ENCODE measurements at places on chromosomes 1 and 21.

- DNase-seq: no peak
Measured at GRCh38 chr1:9184749-9185148, 49.8 kb upstream of the H6PD start.

DNA sequence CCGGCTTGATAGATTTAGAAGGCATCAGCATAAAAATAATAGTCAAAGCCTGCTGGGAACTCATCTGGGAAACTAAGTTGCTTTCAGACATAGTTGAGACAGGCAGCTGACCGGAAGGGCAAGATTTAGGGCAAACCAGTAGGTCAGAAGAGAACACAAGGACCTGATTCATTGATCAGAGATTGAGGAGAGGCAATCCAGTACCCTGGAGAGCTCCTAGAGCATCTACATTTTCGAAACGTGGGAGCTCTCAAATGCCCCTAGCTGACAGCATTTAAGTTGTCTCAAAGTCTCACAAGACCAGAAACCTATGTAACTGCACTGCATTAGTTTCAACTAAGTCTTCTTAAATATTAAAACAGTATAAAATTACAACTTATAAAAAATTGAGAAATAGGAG, 22.9 kb upstream of the MTF2 start:
- DNase-seq: no peak

- no peak for DNase-seq
Measured at GRCh38 chr1:183830389-183830788, 25.5 kb downstream of the RGL1 start.

GRCh38 chr21:39581414-39581813, 31.3 kb upstream of the B3GALT5 start:
- DNase-seq: no peak

- no peak for DNase-seq
Measured at GRCh38 chr1:156124557-156125483, 10.3 kb downstream of the LMNA start.

DNA sequence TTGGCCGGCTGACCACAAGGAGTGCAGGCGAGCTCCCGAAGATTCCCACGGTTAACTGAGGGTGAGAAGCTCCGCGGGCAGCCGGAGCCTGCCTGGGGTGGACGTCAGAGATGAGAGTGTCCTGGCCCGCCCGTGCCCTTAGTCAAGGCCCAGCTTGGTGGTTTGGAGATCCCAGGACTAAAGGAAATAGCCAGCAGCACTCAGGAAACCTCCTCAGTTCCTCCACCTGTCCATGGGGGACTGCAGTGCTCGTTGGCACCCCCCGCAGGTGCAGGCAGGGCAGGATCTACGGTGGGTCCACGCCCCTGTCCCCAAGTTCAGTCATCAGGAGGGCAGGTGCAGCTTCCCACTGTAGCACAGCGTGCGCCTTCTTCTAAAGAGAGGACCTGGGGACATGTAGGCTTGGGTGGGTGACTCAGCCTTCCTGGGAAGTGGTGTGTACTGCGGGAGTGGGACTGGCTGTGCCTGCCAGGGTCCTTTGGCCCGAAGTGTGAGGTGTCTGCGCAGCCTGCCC, 32.5 kb downstream of the SLX9 start:
- DNase-seq: no peak

DNA sequence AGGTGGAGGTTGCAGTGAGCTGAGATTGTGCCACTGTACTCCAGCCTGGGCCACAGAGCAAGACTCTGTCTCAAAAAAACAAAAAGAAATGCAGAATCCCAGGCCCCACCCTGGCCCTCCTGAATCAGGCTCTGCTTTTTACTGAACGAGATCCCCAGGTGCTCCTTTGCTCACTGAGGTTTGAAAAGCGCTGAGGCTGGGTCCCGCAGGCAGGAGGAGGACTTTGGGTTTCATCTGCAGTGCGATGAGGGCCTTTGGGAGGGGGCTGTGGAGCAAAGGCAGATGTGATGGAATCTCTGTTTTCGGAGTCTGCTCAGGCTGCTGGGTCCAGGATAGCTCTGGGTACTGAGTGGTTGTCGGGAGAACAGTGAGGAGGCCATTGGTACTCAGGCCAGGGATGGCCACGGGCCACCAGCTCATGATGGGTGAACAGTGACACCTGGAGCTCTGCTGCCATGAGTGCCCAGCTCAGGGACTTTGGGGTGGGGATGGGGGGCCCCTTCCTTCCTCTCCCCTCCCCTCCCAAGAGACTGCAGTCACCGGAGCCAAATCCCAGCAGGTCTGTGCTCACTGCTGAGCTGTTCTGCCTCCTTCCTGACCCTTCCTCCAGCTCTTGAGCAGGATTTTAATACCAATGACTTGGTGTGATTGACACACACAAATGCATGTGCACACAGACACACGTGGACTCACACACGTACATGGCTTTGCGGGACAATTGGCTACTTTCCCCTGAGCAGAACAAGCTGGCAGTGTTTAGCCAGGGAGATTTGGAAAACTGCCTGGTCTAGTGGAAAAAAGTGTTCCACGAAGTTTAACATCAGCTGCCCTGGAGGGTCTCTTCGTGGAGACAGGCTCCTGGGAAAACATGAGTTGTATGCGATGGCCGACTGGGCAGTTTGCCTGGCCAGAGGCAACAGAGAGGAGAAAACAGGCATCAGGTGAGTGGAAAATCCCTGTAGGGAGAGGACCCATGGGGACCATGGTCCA, 3.6 kb upstream of the DHRS3 start:
- DNase-seq: no peak

- no peak for DNase-seq
Measured at GRCh38 chr1:164659621-164660411, 100.8 kb downstream of the PBX1 start.

DNA sequence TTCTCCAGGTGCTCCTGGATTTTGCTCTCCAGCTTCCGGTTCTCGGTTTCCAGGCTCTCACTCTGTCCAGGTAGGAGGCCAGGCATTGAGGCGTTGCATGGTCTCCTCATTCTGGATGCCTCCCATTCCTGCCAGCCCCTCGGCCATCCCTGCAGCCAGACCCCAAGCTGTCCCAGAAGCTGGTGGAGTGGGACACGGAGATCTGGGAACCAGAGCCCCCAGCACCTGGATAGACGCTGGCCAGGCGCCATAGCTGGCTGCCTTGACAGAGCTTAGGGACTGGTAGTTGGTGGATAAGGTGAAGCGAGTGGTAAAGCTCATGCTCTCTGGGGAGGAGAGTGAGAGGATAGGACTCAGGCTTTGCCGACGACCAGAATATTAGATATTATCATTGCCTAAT, 29.6 kb downstream of the RAP1A start:
- no peak for DNase-seq

DNA sequence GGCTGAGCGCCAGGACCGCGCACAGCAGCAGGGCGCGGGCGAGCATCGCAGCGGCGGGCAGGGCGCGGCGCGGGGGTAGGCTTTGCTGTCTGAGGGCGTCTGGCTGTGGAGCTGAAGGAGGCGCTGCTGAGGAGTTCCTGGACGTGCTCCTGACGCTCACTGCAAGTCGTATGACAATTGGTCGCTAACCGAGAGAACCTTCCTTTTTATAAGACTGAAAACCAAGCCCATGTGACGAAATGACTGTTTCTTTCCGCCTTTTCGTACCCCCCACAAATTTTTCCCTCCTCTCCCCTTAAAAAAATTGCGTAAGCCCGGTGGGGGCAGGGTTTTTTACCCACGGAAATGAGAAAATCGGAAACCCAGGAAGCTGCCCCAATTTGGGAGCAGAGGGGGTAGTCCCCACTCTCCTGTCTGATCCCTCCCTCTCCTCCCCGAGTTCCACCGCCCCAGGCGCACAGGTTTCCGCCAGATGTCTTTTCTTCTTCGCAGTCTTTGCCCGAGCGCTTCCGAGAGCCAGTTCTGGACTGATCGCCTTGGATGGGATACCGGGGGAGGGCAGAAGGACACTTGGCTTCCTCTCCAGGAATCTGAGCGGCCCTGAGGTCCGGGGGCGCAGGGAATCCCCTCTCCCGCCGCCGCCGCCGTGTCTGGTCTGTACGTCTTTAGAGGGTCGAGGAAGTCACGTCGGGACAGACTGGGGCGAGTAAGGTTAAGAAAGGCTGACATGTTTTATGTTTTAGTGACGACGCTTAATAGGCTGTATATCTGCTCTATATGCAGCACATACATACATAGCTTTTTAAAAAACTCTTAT, at the start of gene PTGS2:
TSS of gene PTGS2 (minus strand) at position 179 of the 817 bp plus-strand sequence. CDS start at position 46, 133 bp downstream.
- DNase-seq: no peak

DNA sequence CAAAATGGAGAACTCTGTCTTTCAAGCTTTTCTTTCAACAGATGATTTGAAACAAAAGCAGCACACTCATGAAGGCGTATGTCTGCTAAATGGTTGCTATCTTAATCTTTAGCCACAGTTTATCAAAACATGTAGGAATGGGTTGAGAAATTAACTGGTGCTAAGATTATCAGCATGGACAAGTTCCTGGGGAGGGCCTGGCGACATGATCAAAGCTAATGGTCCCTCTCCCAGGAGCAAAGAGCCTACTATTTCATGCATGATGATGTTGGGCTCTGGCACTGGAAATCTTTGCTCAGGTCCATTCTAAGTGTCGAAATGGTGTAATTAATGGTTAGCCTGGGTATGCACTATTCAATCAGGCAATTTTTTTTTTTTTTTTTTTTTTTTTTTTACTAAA, 91.7 kb downstream of the SLC45A1 start:
- no peak for DNase-seq

DNA sequence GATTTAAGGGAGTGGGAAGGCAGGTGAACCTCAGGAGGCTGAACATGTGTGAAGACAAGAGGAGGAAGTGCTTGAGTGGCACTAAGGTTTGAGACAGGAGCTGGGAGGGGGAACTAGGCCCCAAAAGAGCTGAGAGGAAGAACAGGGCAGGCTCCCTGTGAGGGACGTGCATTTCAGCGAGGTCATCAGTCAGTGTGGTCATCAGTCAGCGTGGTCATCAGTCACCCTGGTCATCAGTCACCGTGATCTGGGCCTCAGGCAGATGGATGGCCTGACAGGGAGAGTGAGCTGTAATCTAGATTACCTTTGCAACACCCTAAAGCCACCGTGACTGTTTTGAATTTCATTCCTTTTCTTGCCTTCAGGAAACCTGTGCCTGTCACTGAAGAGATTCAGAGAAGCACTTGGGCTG, 29.1 kb downstream of the VTCN1 start:
- DNase-seq: no peak

DNA sequence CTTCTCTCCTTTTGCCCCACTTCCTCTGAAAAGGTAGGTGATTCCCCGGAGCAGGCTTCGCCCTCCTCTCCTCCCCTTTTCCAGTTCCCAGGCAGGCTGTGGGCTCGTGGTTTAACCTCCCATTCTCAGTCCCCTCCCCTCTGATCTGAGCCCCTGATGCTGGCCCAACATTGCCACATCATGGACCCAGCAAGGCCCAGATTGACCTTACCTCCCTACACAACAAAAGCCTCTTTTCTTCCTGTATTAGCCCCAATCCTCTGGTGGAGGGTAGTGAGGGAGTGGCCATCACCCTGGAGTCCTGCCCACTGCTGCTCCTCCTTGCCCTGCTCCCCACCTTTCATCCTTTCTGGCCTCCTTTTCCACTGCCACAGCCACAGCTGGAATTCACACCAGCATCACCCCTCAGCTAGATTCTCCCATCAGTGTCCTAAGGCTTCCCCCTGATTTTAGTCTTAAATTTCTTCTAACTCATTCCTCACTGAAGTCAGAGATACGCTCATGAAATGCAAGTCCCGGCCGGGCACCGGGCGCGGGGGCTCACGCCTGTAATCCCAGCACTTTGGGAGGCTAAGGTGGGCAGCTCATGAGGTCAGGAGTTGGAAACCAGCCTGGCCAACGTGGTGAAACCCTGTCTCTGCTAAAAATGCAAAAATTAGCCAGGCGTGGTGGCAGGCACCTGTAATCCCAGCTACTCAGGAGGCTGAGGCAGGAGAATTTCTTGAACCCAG, 7.0 kb upstream of the ZBTB48 start:
- no peak for DNase-seq

GRCh38 chr1:38852780-38853179, 6.8 kb downstream of the RRAGC start:
- DNase-seq: no peak

DNA sequence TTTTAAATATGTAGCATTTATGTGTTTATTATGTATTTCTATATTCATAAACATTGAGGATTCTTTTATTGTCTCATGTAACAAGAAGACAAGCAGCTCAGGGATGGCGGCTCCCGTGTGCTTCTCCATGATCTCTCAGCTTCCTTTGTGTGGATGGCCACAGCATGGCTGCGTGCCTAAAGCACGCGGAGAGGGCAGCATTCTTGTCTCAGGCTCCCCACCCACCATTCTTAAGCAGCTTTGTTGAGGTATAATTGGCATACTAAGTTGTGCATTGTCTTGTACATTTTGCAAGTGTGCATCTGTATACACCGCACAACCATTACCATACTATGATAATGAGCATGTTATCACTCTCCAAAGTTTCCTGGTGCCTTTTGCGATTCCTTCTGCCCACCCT, 81.6 kb downstream of the CAMTA1 start:
- DNase-seq: no peak

- DNase-seq: peak; percentile 32
Measured at GRCh38 chr1:167043752-167044488, 46.3 kb downstream of the GPA33 start.

- no peak for DNase-seq
Measured at GRCh38 chr1:59138402-59138801, 158.5 kb upstream of the FGGY start.

- no peak for DNase-seq
Measured at GRCh38 chr1:180743868-180744267, 112.0 kb downstream of the XPR1 start.

DNA sequence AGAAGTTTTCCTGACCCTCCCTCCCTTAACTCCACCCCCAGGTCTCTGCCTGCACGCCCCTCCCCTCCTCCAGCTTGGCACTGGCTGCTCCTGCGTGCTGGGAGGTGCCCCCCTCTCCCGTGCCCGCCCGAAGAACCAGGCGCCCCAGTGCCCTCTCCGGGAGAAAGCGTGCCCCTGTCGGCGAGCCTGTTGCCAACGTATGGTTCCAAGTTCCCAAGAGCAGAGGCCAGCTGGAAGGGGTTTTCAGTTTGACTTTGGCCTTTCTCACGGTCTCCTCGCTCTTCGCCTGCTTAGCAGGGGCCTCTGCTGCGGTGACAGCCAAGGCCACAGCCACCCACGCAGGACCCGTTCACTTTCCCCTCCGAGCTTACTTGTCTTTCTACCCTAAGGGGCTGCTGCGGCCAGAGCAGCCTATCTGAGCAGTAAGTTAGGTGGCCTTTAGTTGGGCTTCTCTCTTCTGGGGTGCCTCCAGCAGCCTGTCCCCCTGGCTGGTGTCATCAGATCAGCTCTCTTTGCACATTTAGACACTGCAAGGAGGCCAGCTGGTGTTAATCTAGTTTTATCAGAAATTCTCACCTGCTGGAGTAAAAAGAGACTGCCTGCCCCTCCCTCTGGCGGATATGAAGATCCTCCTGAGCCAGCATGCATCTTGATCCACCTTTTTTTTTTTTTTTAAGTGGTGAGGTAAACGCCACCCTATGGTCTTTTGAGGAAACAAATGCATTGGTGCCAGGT, 1.5 kb downstream of the STUM start:
- no peak for DNase-seq

GRCh38 chr21:36109868-36110267, 25.0 kb upstream of the CBR3 start:
- no peak for DNase-seq

- DNase-seq: no peak
Measured at GRCh38 chr1:240149484-240150094, 57.9 kb downstream of the FMN2 start.

Measured in activated T-cell treated with anti-CD3 and anti-CD28 coated beads for 1 hour (primary cell).